ENCODE measurements at places on chromosomes 3 and 15.

DNA sequence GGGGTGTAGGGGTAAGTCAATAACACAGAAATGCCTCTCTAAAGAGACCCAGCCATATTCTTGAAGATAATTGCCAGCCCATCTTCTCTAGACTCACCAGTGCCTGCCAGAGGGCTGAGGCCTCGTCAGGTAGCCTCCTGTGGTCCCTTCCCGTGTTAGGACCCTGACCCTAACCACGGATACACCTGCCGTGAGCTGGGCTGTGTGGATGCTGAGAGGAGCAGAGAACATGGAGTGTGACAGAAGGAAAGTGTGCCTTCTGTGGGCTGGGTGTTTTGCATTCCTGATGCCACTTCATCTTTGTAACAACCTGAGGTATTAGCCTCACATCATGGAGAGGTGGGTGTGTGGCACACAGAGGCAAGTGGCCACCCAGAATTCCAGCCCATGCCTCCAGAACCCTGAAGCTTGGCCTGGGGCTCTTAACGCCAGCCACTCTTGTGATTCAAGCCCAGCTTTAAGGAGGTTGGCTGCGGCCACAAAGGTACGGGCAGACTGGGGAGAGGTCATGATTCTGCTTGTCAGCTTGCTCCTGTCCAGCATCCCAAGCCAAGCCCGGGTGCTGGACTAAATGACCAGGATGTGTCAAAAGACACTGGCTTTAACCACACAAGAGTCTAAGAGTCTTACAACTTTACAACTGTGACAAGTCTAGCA, 21.1 kb upstream of the ABTB1 start:
- DNase-seq: no peak

DNA sequence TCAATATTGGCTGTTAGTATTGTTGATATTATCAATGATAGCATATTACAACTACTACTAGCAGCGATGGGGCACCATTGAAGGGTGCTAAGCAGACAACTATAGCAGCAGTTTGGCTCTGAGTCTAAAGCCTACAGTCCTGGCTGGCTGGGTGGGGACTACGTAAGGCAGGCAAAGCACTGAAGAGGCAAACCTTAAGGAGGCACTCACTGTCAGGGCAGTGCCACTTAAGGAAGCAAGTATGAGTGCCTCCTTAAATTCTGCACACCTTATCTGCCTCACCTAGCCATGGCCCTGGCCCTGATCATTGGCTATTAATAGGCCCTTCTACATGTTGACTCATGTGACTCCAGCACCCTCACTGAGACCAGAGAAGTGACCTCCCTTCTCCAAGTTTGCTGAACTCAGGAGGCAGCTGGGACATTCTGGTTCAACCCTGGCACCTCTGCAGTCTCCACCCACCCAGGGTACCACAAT, 20.6 kb downstream of the CDCP1 start:
- no peak for DNase-seq

DNA sequence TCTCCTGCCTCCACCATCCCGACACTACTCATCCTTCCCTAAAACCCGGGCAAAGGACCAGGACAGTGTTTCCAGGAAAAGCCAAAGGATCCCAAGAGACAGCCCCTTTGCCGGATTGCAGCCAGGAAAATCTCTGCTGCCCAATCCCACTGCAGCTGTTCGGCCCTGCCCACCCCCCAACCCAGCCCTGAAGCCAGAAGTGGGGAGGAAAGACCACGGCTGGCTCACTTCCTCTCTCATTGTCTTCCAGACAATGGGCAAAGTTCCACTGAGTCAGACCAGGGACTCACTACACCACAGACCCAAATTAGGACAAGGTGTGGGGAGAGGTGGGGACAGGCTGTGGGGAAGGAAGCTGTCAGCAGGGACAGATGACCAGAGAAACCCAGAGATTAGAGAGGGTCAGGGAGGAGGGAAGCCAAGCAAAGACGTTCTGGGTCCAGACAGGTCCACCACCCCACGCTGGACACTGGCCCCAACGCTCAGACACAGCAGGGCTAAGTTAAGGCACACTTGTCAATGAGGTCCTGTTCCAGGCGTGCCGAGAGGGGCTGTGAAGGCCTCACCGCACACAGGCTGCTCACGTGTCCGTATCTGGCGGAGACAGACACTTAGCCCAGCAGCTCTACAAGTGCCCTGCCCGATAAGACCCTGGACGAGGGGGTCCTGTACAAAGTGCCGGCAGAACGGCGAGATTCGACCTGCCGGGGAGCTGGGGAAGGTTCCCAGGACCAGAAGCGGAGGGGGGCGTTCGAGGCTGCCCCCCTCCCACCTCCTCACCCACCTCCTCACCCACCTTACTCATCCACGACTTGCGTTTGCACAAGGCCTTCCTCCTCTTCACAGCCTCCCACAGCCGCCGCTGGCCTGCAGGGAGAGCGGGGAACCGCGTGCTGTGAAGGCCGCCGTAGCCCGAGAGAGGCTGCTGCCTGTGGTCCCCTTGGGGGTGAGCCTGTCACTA, 21.9 kb downstream of the TNK2 start:
- no peak for DNase-seq

- DNase-seq: peak; percentile 68
These were observed 12.4 kb upstream of the NFKBIZ start for GRCh38 chr3:101836652-101837598.

DNA sequence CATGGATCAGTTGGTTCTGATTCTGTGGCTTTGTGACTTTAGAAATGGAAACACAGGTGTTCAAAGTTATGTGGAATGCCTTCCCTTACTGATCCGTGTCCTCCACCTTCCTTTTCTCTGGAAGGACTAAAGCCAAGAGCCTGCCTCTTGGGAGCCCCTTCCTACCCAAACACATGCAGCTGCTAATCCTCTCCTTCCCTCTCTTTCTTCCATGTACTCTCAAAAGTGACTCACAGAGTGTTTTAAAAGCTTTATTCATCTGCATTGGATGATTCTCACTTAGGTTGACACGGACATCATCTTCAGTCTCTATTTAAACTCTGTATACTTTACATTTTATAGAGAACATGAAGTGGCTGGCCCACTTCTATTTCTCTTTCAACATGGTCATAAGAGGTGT, 856.5 kb upstream of the ARPP21 start:
- no peak for DNase-seq

- DNase-seq: no peak
These were observed 213.9 kb downstream of the CLSTN2 start for GRCh38 chr3:140148824-140149390.

GRCh38 chr3:106458952-106459351, 590.1 kb upstream of the CBLB start:
- no peak for DNase-seq

GRCh38 chr3:124209426-124209825, 217.5 kb upstream of the ROPN1 start:
- no peak for DNase-seq

- DNase-seq: peak; percentile 52
These were observed 20.9 kb downstream of the FSTL1 start for GRCh38 chr3:120429921-120430361.

DNA sequence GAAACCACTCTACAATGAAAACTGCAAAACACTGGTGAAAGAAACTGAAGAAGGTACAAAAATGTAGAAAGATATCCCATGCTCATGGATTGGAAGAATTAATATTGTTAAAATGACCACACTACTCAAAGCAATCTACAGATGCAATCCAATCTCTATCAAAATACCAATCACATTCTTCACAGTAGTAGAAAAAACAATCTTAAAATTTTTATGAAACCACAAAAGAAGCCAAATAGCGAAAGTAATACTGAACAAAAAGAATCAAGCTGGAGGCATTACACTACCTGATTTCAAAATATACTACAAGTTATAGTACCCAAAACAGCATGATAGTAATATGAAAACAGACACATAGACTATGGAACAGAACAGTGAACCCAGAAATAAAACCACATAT, 36.9 kb downstream of the TXNRD3 start:
- DNase-seq: peak; percentile 52

DNA sequence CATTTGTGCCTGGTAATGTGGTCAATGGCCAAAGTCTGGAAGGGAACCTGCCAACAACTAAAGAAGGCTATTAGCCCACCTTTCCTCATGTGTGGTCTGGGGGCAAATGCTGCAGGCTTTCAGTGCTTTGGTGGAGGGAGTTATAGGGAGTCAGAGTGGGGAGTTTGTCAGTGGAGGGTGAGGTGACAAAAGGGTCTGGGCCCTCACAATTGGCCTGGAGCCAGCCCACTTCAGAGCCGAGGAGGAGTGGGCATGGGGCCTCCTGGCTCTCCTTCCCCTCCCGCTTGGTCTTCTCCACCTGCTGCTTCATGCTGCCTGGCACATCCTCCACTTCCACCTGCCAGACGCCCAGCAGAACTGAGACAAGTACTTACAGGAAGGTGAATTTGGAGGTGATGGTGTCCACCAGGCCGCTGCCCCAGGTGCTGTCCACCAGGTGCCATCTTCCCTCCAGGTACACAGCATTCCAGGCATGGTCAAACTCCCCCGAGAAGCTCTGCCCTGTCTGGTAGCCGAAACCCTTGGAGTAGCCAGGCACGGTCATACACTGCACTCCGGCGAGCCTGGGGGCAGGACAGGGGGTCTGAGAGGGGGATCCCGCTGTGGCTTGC, 40.9 kb downstream of the KY start:
- DNase-seq: no peak

DNA sequence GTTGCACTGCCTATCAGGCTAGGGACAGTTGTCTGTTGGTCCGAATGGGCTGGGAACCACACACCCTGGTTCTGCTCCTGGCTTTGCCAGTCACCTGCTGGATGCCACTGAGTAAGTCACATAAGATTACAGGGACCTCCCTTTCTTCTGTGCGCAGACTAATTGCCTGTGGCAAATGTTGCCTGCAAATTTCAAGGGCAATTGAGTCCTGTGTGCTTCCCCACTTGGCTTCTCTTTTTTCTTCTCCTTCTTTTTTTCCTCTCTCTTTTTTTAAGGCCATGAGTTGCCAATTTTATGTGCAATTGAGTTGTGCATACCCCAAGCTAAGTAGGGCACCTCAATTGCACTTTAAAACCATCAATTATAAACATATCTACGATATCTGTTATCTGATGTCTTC, 963.4 kb downstream of the MCTP2 start:
- no peak for DNase-seq

DNA sequence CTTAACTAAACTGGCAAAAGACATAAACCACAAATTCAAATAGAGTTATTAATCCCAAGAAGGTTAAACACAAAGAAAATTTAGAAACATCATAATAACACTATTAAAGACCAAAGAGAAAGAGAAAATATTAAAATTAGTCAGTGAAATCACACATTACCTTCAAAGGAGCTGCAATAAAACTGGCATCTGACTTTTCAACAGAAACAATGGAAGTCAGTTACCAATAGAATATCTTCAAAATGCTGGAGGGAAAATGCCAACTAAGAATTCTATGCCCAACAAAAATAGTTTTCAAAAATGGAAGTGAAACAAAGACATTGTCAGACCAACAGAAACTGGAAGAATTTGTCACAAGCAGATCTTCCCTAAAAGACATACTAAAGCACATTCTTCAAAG, 68.7 kb upstream of the RNF7 start:
- DNase-seq: no peak

Data from ELR (cell line).